ENCODE measurements at places on chromosomes 2 and 18. TPM values are rescaled to one million over a fixed set of nuclear protein-coding genes. Genes with fewer than 3 reads are reported as not detected.

DNA sequence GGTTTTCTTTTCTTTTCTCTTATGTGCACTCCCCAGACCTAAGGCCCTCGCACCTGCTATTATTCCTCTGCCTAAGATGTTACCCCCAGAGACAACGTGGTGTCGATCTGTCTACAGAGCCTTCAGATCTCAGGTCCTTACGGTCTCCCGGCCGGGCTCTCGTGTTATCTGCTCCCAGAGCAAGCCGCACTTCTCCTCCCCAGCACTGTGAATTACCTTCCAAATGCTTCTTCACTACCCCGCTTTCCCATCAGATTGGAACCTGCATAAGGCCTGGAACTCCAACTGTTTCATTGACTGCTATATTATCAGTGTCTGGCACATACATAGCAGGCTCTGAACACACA, 71.2 kb upstream of the ODC1 start:
- H3K36me3 ChIP-seq: no peaks in the 10 kb centered on the region
- no peaks in the 10 kb centered on the region for H3K4me1 ChIP-seq
- no peaks in the 10 kb centered on the region for H3K27me3 ChIP-seq
- DNase-seq: no peak
- H3K4me3 ChIP-seq: no peak overlapping the region

Gene TMEM163
- total RNA-seq: 6.2 TPM

Gene HS1BP3
- 27.8 TPM for total RNA-seq

GRCh38 chr2:33275689-33276444, 200.6 kb upstream of the RASGRP3 start:
- no peak overlapping the region for H3K27ac ChIP-seq
- DNase-seq: no peak
- no peaks in the 10 kb centered on the region for H3K36me3 ChIP-seq
- H3K4me1 ChIP-seq: peaks cover 10% of the 10 kb centered on the region
- no peak overlapping the region for H3K4me3 ChIP-seq
- no peaks in the 10 kb centered on the region for H3K27me3 ChIP-seq

Gene ATP8B1
- total RNA-seq: 0.27 TPM

GRCh38 chr2:3115301-3116042, 262.1 kb downstream of the EIPR1 start:
- no peak for DNase-seq
- no peaks in the 10 kb centered on the region for H3K36me3 ChIP-seq
- no peak overlapping the region for H3K27ac ChIP-seq
- H3K4me1 ChIP-seq: no peaks in the 10 kb centered on the region
- H3K4me3 ChIP-seq: no peak overlapping the region
- H3K27me3 ChIP-seq: no peaks in the 10 kb centered on the region

GRCh38 chr2:55052129-55053061, 2.1 kb upstream of the RTN4 start:
- peak; percentile 59 for DNase-seq
- no peaks in the 10 kb centered on the region for H3K27me3 ChIP-seq
- no peaks in the 10 kb centered on the region for H3K36me3 ChIP-seq
- H3K27ac ChIP-seq: peak overlapping the region; percentile 39
- H3K4me3 ChIP-seq: no peak overlapping the region

Gene HMSD
- total RNA-seq: not detected

Gene LGALSL
- total RNA-seq: 1.8 TPM

Gene ACMSD
- total RNA-seq: not detected

Gene CCBE1
- total RNA-seq: not detected

Gene SKA1
- total RNA-seq: 0.66 TPM

DNA sequence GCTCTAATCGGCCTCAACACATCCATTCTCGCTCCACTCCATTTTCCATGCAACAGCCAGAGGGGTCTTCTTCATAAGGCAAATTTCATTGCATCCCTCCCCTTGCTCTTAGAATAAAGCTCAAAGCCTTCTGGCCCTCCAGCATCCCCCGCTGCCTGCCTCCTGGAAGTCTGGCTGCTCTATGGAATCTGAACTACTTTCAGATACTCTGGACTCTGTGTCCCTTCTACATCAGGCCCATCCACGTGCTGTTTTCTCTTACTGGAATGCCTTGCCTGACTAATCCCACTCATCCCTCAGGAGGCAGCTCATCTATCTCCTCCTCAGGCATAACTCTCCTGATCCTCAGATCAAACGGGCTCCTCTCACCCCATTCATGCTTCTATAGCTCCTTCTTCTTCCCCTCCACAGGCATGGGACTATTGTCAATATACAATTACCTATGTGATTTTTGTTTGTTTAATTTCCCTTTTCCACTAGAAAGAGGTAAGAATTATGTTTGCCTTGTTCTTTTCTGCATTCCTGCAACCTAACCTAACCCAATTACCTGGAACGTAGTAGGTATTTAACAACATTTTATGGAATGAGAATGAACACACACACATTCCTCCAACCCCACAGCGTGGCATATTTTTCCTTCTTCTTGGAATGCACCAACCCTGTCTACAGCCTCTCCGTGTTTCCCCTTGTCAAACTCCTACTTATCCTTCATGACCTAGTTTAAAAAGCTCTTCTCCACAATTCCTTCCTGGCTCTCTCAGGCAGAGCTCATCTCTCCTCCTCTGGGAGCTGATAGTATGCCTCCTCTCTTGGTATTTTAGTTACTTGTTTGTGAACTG, 49.5 kb downstream of the LBH start:
- peaks cover 90% of the 10 kb centered on the region for H3K4me1 ChIP-seq
- H3K36me3 ChIP-seq: no peaks in the 10 kb centered on the region
- H3K27ac ChIP-seq: peak overlapping the region; percentile 88

DNA sequence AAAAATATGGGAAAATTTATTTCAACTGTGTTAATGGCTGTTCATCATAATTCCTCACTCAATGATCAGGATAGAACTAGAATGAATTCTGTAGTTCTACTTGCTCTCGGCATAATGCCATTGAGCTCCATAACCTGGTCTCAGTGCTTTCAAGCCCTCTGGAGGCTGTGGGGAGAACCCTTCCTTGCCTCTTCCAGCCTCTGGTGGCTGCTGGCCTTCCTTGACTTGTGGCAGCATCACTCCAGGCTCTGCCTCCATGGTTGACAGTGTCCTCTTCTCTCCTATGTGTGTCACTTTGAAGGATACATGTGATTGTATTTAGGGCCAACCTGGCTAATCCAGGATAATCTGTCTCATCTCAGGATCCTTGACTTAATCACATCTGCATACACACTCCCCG, 26.9 kb upstream of the CABYR start:
- H3K36me3 ChIP-seq: peaks cover 2% of the 10 kb centered on the region
- no peaks in the 10 kb centered on the region for H3K27me3 ChIP-seq
- H3K4me3 ChIP-seq: no peak overlapping the region
- DNase-seq: no peak
- H3K4me1 ChIP-seq: no peaks in the 10 kb centered on the region

DNA sequence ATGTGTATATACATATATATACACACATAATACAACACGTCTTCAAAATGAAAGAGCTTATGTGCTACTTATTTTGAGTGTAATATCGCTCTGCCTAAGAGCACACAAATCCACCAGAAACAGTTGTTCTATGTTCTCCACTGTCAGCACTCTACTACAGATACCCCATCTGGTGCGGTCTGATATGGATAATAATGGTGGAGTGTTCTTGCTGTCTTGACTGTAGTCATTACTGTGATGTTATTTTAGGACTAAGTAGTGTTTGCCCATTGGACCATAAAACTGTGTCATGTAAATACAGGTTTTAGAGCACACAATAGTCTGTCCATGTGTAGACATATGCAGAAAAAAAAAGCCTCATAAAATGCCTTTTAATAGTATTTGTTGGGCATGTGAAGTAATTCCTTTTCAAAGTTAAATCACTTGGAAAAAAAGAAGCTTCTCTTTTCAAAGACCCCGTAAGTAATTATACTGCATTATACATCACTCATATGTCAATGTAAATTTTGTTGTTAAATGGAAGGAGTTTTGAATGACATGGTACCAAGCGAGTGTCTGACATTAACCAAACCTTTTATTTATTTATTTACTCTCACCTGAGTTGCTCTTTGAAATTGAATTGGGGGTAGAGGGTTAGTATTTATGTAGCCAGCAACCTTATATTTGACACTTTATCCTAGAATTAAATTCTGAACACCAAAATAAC, 1249.2 kb upstream of the ZEB2 start:
- no peak for DNase-seq
- H3K27me3 ChIP-seq: no peaks in the 10 kb centered on the region
- H3K4me3 ChIP-seq: no peak overlapping the region
- H3K27ac ChIP-seq: no peak overlapping the region

Gene DYSF
- total RNA-seq: 0.17 TPM

DNA sequence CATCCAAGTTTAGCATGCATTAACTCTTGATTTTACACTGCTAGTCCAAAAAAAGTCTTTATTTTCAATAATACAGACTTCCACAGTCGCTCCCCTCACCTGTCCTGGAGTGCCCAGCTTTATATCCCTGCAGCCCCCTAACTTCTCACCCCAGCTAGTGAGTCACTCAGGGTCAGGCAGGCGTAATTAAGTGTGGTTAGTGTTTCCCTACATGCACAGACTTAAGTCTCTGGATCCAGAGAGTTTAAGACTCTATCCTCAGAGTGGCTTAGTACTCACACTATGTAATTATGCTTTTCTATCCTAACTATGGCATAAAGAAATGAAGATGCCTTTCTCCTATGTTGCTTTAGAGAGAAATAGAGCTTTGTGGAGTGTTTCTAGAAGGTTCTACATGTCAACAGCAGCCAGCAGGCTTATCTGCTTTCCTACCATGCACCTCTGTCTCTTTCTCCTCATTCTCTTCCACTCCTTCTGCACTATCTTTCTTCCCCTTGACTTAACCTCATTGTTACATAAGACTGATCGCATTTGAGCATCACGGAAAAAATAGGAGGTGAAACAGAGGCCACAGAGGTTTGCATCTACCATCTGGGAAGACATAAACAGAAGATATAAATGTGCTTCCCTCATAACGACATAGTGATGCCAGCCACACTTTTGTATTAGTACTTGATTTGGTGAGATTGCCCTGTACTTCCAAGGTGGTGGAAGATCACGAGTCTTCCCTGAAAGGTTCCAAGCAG, 34.4 kb upstream of the PMAIP1 start:
- peaks cover 17% of the 10 kb centered on the region for H3K4me1 ChIP-seq
- H3K36me3 ChIP-seq: no peaks in the 10 kb centered on the region
- H3K27ac ChIP-seq: no peak overlapping the region
- H3K27me3 ChIP-seq: no peaks in the 10 kb centered on the region
- no peak overlapping the region for H3K4me3 ChIP-seq

DNA sequence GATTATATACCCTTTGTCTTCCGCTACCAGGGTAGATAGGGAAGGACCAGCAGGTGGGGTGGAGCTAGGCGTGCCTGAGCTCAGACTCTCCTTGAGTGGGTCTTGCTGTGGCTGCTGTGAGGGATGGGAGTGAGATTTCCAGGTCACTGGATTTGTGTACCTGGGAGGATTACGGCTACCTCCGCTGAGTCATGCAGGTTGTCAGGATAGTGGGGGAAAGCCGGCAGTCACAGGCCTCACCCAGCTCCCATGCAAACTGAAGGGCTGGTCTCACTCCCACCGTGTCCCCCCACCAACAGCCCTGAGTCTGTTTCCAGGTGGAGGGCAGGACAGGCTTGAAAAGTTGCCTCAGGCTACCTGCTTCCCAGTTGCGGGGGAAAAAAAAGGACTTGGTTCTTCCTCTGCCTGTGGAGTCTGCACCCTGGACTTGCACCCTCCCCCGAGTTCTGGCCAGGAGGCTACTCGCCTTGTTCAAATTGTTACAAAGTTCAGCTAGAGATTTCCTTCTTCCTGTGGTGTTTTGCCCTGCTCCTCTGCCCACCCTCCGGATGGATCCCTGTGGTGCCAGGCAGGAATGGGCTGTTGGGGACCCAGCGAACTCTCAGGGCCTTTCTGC, 268.3 kb downstream of the VAPA start:
- H3K4me1 ChIP-seq: peaks cover 5% of the 10 kb centered on the region
- H3K27me3 ChIP-seq: no peaks in the 10 kb centered on the region
- H3K36me3 ChIP-seq: no peaks in the 10 kb centered on the region
- DNase-seq: no peak
- H3K27ac ChIP-seq: no peak overlapping the region

- H3K4me3 ChIP-seq: no peak overlapping the region
- no peaks in the 10 kb centered on the region for H3K27me3 ChIP-seq
- H3K4me1 ChIP-seq: peaks cover 22% of the 10 kb centered on the region
- DNase-seq: peak; percentile 69
Measured at GRCh38 chr2:62038975-62039771, 133.7 kb downstream of the COMMD1 start.

Gene UGT1A3
- total RNA-seq: not detected

DNA sequence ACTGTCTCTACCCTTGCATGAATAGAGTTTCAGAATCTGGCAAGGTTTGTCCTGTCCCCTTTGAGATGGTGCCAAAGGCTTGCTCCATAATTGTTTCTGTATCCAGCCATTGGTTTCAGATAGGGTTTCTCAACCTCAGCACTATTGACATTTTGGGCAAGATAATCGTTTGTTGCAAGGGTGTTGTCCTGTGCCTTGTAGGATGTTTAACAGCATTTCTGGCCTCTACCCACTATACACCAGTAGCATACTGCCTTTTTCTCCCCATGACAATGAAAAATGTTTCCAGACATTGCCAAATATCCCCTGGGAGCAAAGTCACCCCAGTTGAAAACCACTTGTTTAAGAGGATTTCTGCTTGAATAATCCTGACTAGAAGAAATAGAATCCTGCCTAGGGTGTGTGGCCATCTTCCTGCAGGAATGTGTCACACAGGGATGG, 126.8 kb downstream of the CDC42EP3 start:
- no peak overlapping the region for H3K27ac ChIP-seq
- no peak overlapping the region for H3K4me3 ChIP-seq
- DNase-seq: no peak

DNA sequence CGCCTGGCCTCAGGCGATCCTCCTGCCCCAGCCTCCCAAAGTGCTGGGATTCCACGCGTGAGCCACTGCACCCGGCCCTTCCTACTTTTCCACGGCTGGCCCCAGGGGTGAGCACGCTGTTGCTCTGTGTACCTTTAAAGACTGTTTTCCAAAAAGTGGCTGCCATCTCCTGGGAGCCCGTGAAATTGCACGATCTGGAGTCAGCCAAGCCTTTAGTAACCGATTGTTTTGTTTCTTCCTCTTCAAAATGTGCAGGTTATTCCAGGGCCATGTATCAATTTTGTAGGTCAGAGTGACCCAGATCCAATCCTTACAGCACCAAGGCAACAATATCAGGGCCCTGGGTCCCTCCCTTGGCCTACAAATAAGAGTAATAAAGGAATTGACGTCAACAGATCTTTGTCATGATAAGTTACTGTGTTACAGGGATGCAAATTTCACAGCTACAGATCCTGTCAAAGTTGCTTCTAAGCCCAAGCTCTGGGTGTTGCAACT, 135.6 kb upstream of the ZNF236 start:
- H3K4me3 ChIP-seq: no peak overlapping the region
- no peak for DNase-seq
- no peak overlapping the region for H3K27ac ChIP-seq

DNA sequence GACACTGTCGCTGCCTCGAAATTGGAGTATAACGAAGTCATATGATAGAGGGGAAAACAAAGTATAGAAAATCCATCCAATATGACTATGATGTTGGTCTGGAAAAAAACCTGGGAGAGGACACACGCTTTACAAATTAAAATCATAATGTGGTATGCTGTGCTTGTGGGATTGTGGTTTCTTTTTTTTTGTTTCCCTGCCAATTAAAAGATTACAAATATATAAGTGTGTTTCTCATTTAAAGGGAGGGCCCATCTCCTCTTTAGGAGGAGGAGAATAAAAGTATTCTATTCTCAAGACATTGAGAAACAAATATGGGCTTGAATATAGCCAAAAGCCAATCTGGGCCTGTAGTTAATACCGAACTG, 86.6 kb downstream of the EPHA4 start:
- no peak overlapping the region for H3K4me3 ChIP-seq
- H3K4me1 ChIP-seq: peaks cover 4% of the 10 kb centered on the region
- no peaks in the 10 kb centered on the region for H3K36me3 ChIP-seq
